ENCODE measurements at places on chromosomes 12 and 14.

DNA sequence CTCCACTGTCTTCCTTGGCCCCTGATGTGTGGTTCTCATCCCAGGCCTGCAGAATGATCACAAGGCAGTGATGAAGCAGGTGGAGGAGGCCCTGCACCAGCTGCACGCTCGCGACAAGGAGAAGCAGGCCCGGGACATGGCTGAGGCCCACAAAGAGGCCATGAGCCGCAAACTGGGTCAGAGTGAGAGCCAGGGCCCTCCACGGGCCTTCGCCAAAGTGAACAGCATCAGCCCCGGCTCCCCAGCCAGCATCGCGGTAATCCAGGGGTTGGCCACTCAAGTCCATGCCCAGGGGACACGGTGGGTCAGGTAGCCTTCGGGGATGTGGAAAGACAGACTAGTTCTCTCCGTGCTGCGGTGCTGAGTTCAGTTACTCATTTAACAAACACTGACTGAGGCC is 11.0 kb downstream of the PSMD9 start:
- DNase-seq, result no peak

- no peak for DNase-seq
Measured at GRCh38 chr12:26406813-26407212, 211.4 kb downstream of the SSPN start.

- peak; percentile 4 for DNase-seq
Measured at GRCh38 chr14:104283197-104284106, 145.1 kb downstream of the KIF26A start.

- DNase-seq, result no peak
Measured at GRCh38 chr12:76337583-76337982, 10.6 kb downstream of the BBS10 start.

DNA sequence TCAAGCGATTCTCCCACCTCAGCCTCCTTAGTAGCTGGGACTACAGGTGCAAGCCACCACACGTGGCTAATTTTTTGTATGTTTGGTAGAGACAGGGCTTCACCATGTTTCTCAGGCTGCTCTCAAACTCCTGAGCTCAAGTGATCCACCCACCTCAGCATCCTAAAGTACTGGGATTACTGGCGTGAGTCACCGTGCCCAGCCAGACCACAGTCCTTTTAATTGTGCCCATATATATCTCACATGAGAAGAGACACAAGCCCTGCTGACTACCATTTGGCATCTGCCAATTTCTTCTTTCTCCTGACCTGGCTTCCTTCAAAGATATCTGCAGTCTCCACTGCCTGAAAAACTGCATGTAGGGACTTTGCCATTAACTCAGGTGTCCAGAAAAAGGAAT is 142.5 kb downstream of the DPY19L2 start:
- no peak for DNase-seq
